ENCODE measurements at places on chromosomes 4 and X.

- no peak for DNase-seq
These were observed 1043.2 kb downstream of the PCDH18 start for GRCh38 chr4:136489101-136489500.

GRCh38 chr4:169060391-169061091 lies 50.5 kb upstream of the CBR4 start:
- no peak for DNase-seq

- peak; percentile 55 for DNase-seq
These were observed 28.1 kb upstream of the MAN2B2 start for GRCh38 chr4:6546681-6547447.

- no peak for DNase-seq
These were observed 1420.5 kb downstream of the PCDH7 start for GRCh38 chr4:32140636-32141035.

DNA sequence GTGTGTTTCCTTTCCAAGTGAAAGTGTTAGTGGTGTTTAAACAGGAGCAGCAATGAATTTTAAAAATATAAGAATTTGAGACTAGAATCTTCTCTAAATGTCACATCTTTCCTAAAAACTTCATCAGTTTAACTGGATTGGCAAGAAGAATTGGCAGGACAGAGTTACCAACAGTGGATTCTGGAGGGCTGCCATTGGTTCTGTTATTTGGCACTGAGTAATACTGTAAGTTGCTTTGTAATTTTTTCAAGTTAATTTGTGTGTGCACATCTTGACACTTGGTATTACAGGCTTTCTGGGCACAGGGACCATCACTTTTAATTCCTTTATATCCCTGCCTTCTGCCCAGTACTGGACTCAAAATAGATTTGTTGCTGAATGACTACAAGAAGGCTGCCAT lies 4.5 kb upstream of the GPRIN3 start:
- DNase-seq: no peak

Measured in BE2C (cell line).